Suppressor macrophage (primary cell): ENCODE measurements at places on chromosomes 16 and 17.

DNA sequence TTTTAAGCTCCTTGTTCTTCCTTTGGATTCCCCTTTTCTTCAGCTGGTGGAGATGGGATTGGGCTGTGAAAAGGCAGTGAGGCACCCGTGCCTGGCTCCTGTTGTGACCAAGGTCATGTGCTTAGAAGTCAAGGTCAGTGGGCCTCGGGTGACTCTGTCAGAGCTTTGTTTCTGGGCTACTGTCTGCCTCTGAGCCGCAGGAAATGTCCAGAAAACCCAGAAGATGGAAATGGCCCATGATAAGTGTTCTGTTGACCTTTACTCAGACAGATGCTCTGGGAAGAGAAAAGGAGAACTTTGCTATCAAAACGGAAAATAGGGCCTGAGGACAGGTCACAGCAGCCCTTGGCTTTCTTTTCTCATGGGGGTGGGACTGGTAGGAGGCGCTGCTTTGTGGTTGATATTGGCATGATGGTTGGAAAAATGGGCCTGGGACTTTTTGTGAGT, 2.9 kb downstream of the ABCC1 start:
- DNase-seq, result peak; percentile 67

DNA sequence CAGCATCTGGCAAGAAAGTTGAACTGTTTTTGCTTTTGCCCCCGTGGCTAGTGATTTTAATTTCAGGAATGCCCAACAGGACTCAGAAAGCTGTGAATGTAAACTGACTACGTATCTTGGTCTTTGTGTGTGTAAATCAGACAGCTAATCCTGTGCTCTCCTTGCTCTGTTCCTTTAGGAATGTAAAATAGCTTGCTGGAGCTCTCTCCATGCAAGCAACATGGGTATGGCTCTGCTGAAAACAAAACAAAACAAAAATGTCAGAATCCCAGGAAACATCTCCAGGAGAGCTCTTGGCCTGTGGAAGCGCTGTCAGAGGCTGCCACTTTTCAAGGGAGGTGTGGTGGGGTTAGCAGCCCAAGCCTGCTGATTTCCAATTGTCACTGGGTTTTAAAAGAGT, 161.8 kb upstream of the NOG start:
- DNase-seq, result no peak

GRCh38 chr17:81420769-81421462, 25.7 kb downstream of the BAHCC1 start:
- DNase-seq, result no peak

- no peak for DNase-seq
Observed at GRCh38 chr16:69532641-69533455, 32.9 kb upstream of the NFAT5 start.

DNA sequence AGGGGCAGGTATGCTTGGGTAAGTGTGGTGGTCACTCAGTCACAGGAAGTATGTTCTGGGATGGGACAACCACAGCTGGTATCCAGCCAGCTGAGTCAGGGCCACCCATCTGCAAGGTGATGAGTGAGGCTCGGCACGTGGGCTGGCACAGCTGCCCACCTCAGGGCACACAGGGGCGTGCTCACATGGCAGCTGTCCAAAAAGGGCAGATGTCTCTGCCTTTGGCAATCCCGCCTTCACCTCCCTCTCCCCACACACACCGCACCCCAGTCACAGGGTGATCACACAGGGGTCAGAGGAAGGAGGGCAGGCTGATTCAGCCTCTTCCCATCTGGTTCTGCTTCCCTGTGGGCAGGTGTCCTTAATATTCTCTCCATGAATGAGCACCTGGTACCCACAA, 85.9 kb upstream of the TOB1 start:
- DNase-seq, result peak; percentile 88

DNA sequence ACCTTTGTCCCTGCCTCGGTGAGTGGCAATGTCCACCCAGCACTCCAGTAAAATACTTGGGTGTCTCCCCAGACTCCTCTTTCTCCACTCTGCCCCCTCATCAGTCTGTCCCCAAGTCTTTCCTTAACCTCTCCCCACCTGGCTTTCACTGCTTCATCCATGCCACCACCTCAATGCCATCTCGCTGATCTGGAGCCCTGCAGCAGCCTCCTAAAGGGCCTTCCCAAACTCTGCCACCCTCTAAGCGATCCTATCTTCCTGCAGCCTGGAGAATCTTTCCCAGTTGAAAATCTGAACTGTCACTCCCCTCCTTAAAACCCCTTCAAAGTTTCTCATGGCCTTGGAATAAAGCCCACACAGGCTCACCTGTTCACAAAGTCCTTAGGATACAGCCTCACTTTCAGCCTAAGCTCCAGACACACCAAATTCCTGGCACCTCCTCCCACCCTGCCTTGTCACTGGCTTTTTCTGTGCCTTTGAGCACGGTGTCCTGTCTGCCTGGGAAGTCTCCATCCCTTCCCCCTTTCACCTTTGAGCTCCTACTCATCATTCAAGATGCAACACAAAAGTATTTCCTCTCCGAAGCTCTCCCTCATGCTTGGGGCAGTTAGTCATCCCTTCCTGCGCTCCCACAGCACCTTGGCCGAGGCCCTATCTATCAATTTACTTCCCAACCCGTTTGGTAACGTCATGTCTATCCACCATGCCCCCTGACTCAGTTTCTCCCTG, 2.8 kb downstream of the WNK4 start:
- DNase-seq, result no peak

GRCh38 chr17:15742051-15742795, 10.1 kb downstream of the TBC1D26 start:
- no peak for DNase-seq

DNA sequence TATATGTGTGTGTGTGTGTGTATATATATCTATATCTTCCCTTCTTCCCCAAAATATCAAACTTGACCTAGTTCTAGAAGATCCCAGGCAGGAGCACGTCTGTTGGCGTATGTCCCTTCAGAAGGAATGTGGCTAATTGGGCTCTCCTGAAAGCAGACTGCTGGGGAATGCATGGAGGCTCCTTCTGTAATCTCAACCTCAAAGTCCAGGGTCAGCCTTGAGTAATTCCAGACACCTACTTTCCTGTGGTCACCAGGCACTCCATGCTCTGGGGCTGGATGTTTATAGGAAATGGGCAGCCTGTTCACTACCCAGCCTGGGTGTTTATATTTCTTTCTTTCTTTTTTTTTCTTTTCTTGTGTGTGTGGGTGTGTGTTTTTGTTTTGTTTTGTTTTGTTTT, 13.4 kb downstream of the BCO1 start:
- DNase-seq, result no peak

- no peak for DNase-seq
Observed at GRCh38 chr16:56675685-56676210, 6.1 kb downstream of the MT1H start.

DNA sequence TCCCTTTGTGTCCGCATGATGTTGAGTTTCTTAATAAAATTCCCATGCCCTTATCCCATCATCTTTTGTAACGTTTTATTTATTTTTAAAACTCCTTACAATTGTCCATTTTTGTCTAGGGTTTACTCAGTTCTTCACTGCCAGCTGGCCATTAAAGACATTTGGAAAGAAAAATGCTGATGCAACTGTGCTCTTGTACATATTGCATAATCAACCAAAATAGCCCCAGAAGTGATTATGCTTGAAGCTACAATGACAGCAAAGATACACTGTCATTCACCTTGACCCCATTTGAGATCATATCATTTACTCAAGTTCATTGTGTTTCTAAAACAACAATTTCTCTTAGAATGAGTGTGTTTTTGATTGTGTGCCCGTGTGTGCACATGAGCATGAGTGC, 1074.6 kb upstream of the RBFOX1 start:
- no peak for DNase-seq

GRCh38 chr17:73498886-73499554, 145.2 kb downstream of the SDK2 start:
- no peak for DNase-seq

DNA sequence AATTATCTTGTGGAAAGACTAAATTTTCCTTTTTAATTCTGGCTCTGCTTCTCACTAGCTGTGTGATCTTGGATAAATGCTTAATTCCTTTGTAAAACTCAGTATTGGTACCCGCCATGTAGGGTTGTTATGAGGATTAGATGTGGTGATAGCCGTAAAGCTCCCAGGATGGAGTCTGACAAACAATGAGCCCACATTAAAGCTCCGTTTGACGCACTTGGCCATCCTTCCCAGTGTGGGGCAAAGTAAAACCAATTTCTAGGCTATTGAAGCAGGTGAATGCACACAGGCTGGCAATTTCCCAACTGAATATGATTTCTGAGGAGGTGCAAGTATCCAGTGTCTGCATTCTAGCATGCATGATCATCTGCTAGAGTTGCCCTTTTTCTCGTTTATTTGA, 123.6 kb downstream of the MRTFB start:
- no peak for DNase-seq

- peak; percentile 57 for DNase-seq
Observed at GRCh38 chr17:17837380-17837821, 615 bp upstream of the SREBF1 start.

DNA sequence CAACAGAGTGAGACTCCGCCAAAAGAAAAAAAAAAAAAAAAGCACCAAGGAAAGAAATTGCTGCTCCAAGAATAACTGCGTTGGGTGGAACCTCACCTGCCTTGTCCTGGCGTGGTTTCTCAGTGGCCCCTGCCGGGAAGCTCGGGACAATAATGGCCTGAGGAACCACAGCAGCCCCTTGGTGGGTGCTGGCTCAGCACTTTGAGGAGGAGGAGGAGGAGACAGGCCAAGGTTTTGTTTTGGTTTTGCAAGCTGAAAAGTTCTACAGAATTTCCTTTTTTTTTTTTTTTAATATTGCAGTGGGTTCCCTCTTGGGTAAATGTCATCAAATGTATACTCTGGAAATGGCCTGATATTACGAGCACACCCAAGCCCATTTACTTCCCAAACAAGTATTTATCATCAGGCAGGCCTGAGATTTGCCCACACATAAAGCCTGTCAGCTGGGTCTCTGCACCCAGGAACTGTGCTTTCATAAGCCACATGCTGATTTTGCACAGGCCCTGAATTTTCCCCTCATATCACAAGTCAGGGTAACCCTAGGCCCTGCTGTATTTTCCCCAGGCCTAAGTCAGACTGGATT, 78.3 kb downstream of the SOCS1 start:
- DNase-seq, result peak; percentile 63

- peak; percentile 93 for DNase-seq
Observed at GRCh38 chr17:78910497-78911284, 7.7 kb upstream of the CEP295NL start.

GRCh38 chr17:35797370-35797769, 1.9 kb upstream of the MMP28 start:
- no peak for DNase-seq

DNA sequence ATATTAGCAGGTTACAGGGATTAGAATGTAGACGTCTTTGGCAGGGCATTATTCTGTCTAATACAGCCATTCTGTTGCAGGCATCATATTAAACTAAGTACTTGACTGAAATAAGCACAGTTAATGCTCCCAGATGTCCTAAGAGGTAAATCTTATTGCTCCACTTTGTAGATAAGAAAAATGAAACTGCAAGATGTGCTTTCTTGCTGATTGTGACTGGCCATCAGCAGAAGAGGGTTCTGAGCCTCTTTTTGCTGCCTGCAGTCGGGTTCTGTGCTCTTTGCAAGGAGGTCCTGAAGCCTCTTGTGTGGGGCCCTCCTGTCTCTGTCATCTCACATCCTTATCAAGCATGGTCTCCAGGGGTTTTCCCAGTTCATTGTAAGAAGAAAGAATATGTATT, 167.1 kb downstream of the KCNJ2 start:
- DNase-seq, result no peak

DNA sequence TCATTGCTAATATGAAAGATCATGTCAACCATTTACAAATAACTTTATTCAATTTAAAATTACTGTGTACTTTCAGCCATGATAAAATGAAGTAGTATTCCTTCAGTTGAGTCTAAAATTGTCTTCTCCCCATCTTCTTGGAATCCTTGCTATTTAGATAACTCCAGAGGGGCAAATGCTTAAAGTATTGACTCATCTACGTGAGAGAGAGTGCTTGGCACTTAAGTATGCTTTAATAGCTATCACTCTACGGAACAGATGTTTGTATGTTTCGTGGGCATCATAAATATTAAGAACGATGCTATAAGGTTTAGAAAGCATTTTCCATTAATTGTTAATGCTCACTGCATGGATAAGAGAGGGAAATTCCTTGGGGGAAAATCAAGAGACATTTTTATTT, 69.3 kb upstream of the MED13 start:
- DNase-seq, result no peak

DNA sequence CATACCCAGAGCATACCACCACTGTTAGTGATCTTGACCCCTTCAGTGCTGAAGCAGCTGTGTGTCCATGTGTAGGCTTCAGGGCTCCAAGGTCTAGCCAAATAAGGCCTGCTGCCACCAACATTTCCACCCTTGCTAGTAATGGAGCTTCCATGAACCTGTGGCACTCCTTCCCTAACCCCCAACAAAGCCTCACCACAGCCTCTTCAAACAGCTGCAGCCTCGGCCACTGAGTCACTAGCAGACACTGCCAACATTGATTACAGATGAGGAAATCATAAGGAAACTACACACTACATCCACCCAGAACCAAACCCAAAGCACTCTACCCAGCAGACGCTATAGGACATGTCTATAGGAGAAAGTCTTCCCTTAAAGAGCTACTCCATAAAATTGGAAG, 610.7 kb downstream of the KCNJ2 start:
- no peak for DNase-seq

- DNase-seq, result peak; percentile 61
Observed at GRCh38 chr16:23500862-23501225, 9.4 kb downstream of the GGA2 start.

DNA sequence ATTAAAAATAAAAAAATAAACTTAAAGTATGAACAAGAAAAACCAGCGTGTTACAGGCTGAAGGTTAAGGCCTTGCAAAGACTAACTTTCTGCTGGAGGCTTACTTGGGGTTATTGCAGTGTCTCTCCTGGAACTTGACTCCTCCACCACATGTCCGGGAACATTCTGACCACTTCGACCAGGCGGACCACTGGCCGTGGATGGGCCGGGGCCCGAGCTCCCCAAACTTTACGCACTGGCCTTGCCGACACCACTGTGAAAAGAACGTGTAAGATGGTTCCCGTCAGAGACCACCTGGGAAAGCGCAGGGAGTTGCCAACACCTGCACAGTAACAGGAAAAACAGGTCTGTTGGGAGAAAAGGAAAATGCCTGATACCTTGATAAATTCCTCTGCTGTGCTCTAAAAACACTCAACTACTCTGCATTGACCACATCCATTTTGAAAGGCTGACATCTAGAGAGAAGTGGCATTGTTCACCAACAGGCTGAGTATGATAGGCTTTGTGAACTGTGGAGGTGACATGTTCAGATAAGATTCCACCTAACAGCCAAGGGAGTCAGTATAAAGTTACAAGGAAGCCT, 99.1 kb downstream of the ADAMTS18 start:
- no peak for DNase-seq

GRCh38 chr17:39225959-39226683, 376 bp upstream of the STAC2 start:
- no peak for DNase-seq

GRCh38 chr16:15961060-15961511, 11.7 kb downstream of the ABCC1 start:
- DNase-seq, result no peak

DNA sequence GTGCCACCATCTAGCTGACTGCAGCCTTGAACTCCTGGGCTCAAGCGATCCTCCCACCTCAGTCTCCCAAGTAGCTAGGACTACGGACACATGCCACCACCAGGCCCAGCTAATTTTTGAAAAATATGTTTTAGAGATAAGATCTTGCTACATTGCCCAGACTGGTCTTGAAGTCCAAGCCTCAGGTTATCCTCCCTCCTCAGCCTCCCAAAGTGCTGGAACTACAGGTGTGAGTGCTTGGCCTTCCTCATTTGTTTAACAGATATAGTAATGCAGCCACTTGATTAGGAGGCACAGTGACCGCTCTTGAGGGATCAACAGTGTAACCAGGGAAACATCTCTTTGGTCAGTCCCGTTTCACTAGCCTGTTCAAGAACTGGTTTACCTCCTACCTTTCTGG, 35.1 kb downstream of the HLF start:
- no peak for DNase-seq
